ENCODE measurements at places on chromosomes 3 and 15.

DNA sequence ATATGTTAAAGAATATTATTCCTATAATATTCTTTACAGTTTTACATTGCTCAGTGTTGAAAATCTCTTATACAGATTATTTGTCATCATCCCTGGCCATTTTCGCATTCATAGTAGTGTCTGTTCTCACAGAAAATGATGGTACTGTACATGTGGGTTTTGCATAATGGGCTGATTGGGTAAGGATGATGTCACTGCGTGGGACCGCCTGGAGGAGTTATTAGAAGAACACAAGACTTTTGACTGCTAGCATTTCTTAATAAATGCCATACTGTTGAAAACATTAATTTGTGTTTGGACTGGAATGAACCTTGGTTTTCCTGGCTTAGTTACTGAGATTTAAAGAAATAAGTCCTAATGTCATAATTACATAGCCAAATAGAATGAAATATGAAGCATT lies 20.3 kb downstream of the LRCH3 start:
- no peak for DNase-seq

DNA sequence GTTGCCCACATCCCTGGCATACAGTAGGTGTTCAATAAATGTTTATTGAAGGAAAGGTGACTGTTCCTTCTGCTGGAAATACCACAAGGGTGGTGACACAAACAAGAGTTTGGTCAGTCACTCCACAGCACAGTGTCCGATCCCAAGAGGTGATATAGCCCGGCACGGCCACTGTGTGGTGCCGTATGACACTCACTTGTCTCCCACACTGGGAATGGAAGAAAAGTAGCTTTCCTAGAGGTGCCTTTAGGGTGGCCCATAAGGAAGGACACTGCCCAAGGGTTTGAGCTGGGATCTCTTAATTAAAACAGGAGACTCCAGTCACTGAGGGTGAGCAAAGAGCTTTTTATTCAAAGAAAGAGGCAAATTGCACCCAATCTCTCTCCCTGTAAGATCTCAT lies 40.5 kb downstream of the TGM4 start:
- DNase-seq, result no peak

DNA sequence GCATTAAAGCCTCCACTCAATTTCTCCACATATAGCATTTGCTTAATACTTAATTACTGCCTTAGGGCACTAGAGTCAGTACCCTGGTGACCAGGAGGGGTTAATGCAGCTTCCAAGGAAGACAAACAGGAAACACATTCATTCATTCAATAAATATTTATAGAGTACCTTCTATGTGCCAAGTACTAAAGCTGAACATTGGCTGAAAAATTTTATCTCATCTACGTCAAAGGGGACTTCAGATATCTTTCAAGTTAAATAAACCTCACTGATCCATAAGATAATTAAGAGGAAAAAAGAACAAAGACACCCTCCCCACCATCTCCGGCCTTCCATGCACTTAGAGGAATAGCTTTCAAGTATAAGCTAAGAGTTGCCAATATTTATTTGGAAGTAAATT lies 156.9 kb upstream of the PRICKLE2 start:
- no peak for DNase-seq

- peak; percentile 84 for DNase-seq
These were observed 285.9 kb downstream of the XXYLT1 start for GRCh38 chr3:194985031-194985578.

DNA sequence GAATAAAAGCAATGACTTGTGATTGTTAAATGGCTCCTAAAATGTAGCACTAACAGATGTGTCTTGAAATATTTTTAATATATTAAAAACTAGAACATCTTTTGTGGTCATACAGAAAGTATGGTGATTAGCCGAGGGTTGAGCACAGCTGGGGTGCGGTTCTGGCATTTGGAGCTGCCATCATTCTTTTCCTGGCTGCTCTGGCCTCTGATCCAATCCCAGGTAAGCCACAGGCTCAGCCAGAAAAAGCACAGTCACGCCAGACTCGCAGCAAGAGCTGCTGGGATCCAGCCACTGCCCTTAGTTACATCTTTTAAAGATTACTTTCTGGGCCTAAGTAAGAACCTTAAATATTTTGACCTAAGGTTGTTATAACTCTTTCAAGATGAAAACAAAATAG lies 196.8 kb downstream of the PLCL2 start:
- DNase-seq, result no peak

DNA sequence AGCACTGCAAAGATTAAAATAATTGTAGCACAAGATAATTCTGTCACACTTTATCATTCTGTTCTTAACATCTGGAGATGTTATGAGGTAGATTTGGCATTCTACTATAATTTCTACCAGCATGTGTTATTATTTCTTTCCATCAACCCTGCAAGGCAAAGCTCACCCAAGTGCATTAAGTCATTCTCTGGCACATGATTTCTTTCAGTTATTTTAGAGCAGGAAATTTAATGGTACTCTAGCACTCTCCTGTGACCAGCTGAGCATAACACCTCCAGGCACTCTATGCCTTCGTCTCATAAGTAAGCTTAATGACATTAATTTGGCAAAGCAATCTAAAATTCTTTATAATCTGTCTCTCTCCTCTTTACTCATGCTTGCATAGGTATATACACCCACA lies 300.2 kb upstream of the GPR149 start:
- no peak for DNase-seq

DNA sequence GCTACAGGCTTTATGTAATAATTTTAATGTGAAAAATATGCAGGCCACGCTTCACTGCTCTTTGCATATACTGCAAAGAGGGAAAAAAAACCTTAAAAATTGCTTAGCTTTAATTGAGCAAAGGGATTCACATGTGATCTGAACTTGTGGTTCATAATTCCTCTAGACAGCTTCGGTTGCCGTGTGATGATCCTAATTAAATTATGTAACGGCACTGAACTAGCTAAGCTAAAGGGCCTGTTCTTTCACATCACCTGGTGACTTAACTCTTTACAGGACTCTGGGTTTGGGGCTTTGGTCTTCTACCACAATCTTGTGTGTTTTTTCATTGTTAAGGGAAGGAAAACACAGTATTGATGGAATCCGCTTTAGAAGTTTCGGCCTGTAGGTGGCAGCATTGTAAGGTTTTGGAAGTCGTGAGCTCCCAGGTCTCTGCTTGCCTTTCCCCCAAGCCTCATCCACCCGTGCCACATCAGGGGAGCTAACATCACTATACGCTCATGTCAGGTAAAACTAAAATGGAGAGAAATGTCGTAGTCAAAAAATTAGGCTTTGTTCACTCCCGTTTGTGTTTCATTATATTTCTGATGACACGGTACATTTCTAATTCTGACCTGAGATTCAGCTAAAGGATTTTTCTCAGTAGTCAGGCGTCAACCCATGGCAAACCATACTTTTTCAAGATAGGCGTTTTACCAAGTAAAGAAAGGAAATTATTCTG lies 205.6 kb upstream of the DPH6 start:
- DNase-seq, result no peak

GRCh38 chr3:100496711-100497261 lies 4.4 kb downstream of the TMEM45A start:
- no peak for DNase-seq

- DNase-seq, result no peak
These were observed 70.7 kb downstream of the IQSEC1 start for GRCh38 chr3:13002398-13003124.

- DNase-seq, result no peak
These were observed 43.1 kb upstream of the WDR5B start for GRCh38 chr3:122458992-122459391.

DNA sequence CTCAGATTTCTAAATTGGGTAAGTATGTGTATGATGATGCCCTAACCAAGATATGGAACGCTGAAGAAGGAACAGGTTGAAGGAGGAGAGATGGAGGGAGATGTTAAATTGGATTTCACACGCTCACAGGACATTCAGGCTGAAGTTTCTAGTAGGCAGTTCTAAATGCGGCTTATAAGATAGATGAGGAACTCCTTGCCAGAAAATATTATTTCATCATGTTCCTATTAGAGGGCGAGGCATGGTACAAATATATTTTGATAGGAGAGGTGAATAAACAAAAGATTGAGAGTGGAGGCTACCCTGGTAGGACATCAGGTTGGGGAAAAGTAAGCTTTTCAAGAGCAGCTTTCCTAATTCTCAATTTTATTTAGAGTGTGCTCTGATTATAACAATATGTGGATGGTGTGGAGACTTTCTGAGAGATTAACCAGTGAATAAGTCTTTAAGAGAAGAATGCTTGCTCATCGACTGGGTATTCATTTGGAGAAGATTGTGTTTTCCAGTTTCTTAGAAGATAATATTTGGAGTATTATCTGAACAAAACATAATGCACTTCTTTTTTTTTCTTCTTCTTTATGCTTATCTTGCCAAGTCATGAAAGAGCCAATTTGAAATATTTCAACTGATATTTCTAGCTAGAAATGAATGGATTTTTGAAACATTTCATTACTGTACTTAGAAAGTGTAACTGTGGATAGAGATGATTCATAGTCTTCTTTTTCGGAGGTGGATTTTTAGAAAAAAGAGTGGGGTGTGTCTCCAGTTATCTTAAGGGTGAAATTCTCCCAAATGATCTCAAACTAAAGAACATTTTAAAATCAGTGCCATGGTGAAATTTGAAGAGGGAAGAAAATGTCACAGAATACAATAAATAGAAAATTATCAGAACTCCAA lies 88.5 kb downstream of the B3GALNT1 start:
- DNase-seq, result no peak

DNA sequence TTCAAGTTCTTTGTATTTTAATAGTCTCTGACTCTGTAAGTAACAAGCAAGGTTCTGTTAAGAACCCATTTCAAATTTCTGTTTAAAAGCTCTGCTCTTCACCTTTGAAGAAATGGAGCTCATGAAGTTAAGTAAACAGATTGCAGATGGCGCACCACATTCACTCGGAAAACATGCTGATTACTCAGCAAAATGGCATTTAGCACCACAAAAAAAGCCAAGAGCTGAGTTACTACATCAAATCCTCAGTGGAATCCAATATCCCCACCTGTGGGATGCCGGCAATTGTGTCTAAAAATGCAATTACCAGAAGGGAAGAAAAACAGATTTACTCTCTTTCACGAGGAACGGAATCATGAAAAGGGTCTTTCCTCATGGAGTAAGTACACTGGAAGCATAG lies 758.0 kb downstream of the NTRK3 start:
- DNase-seq, result no peak

DNA sequence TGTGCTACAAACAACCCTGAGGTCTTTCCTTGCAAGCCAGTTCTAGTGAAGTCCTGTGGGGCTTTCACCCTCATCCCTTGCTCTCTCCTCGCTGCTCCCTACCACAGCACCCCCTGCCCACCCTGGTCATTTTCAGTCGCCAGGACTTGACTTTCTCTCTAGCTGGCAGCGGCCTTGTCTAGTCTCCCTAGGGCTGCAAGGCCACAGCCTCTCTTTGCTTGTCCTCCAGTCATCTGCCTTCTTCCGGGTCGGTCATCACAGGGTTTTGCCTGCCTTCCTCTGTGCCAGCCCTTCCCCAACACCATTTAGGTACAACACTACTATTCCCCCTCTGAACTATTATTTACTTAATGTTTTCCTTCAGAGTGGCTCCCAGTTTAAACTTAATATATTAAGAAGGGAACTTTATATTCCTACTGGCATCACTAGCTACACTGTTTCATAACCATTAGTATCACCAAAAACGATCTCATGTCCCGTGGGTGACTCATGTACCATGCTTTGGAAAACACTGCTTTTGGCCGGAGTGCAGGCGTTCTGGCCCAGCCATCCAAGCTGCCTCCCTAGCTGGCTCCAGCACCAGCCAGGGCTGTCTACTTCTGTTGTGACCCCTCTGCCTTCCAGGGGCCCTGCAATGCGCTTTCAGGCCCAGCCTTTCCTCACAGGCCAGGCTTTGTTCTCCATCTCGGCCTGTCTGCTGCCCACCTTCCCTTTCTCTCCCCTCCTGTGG lies 21.4 kb downstream of the FAH start:
- DNase-seq, result no peak

DNA sequence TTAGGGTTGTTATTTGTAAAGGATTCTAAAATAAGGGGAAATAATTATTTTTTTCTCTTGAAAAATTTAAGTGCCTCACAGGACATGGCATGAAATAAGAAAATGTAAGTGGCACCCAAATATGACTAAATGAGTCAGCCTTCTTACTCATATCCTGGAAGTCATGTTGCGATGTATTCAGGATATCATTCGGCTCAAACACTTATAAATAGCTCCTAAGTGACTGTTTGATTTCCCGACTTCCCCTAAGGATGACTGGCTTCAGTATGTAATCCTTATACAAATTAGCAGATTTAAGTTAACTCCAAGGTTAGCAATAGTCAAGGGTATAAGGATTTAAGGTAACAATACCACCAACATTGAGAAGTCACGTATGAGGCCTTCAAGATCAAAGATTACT lies 57.3 kb upstream of the OSTN start:
- no peak for DNase-seq

- DNase-seq, result no peak
These were observed 99.2 kb upstream of the MEIS2 start for GRCh38 chr15:37199545-37199944.

DNA sequence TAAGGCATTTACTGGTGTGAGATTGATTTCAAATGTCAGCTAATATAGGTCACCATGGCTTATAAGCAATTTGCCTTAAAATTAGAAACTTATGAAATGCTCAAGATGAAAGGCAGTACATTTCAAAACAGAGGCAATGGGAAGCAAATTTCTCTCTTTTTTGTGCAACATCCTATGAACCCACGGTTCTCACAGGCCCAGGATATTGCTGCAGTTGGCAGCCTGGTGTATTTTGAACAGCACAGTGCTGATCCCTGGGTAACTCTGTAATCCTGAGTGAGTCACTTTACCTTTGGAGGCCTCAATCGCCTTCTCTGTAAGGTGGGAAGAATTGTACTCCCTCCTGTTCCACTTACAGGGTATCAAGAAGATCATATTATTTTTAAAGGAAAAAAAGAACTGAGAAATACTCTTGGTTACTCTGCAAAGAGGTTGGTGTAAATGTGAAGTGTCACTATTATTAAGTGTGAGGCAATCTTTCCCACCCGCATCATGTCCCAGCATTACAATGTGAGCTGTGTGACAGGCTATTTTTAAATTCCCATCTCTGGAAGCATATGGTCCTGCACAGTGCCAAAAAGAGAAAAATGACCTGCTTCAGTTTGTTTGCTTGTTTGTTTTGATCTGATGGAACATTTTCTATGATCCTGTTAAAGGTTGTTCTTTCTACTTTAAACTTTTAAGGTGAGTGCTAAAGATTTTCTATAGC lies 190.1 kb upstream of the LPP start:
- no peak for DNase-seq

- DNase-seq, result no peak
These were observed 124.2 kb upstream of the ABI3BP start for GRCh38 chr3:101117465-101117864.

- peak; percentile 95 for DNase-seq
These were observed 639 bp downstream of the FOXP1 start for GRCh38 chr3:71582612-71583565.

GRCh38 chr3:138326866-138327595 lies 2.6 kb downstream of the NME9 start:
- DNase-seq, result no peak

GRCh38 chr3:131796558-131797198 lies 238.1 kb downstream of the CPNE4 start:
- DNase-seq, result no peak

- DNase-seq, result no peak
These were observed 16.3 kb upstream of the ERC2 start for GRCh38 chr3:56484525-56485032.

GRCh38 chr15:88072598-88073390 lies 183.7 kb downstream of the NTRK3 start:
- no peak for DNase-seq
